Activated CD8-positive, alpha-beta memory T cell treated with anti-CD3 and anti-CD28 coated beads for 1 hour (primary cell): ENCODE measurements at places on chromosomes 3 and 15.

DNA sequence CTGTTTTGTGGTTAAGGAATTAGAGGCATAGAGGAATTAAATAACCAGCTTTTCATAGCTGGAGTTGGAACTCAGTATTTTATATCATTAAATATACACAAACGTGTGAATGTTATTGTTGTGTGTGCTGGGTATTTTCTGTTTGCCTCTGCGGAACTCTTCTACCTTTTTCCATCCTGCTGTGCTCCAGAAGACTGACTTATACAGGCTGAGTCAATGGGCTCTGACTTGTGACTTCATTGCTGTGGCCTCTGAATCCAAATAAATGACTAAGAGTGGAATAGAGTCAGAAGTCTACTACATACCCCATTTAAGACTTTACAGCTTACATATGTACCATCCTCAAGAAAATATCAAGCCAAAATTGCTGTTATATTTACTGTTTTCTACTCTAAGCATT lies 17.6 kb downstream of the ARIH1 start:
- DNase-seq = no peak

- no peak for DNase-seq
Measured at GRCh38 chr3:130539005-130539404, 22.0 kb downstream of the COL6A6 start.

DNA sequence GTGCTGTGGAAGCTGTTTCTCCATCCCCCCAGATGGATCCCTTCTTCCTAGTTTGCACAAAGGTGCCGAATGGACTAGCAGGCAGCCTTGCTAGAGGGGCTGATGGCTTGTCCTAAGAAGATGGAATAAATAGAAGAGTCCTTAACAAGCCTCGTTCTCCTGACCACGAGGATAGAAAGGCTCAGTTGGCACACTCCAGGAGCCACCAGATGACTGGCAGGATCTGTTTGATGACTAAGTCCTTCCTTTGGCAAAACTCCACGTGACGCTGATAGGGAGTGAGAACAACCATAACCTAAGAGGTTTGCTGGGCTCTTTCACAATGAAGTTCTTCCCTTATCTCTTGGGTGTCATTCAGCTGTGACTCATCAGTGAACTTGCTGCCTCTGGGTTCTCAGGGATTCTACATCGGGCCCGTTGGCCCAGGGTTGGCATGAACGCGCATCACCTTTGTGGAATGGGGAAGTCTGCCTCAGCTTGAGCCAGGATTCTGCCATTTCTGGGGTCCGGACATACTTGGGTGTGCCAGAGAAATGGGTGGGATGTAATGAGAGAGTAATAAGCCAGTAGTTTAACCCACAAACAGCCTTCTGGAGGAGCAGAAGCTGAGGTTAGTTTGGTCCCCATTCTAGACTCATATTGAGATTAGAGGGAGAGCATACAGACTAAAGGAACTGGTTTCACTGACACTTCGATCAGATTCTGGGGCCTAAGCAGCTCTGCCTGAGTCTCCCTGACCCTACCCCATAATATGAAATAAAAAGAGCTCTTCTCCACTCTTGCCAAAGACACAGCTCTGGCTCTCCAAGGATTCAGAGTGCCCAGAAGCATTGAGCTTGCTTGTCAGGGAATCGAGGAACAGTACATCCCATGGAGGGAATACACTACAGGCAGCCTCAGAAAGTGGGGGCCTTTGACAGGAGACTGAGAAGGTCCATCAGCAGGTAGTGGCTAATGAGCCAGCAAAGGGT lies 2.0 kb upstream of the MELTF start:
- DNase-seq = no peak

- no peak for DNase-seq
Measured at GRCh38 chr3:193909387-193909786, 226.6 kb upstream of the HES1 start.

GRCh38 chr3:136300444-136300843 lies 50.3 kb downstream of the PCCB start:
- DNase-seq = no peak

- no peak for DNase-seq
Measured at GRCh38 chr15:93803421-93804152, 427.8 kb upstream of the MCTP2 start.

GRCh38 chr3:155101398-155101797 lies 21.3 kb downstream of the MME start:
- DNase-seq = no peak

GRCh38 chr3:137062250-137062649 lies 104.5 kb downstream of the IL20RB start:
- no peak for DNase-seq

GRCh38 chr3:143726727-143727126 lies 121.5 kb downstream of the SLC9A9 start:
- no peak for DNase-seq

DNA sequence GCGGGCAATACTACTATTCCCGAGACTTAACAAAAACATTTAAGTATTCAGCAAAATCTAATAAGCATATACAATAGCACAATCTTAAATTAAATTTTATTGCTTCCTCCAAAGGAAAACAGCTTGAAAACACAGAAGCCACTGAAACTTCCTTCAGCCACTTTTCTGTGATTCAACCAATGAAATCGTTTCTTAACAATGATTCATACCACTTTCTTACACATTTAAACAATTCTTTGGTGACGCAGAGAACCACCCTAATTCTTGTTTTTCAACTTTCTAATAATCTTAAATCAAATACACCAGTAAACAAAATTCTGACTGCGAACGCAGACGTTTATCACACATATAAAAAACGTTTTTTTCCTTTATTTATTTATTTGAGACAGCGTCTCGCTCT lies 4.1 kb downstream of the TJP1 start:
- no peak for DNase-seq

DNA sequence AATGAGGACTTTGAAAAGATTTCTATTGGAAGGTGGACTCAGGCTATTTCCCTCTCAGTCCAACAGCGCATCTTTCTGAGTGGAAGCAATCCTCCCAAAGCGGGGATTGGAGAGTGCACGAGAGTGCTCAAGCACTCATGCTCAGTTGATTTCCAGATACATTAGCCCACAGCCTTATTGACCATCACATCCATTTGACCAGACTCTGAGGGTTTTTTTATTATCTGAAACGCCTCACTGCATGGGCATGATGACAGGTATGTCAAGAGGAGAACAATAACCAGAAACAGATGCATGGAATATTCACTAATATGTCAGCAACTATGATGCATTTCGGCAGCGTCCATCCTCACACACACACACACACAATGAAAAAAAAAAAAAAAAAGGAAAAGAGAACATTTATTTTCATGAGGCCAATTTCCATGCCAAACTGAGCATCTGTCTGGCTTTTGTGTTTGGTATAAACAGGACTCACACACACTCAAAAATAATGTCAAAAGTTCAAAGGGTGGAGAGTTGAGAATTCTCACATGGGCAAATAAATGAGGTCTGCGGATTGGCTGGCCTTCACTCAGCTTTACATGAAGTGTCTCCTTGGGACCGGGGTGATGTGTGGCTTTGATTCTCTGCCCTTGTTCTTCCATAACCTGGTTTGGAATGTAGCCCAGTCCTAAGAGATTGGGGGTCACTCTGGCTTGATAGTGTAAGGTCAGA lies 371.6 kb downstream of the MCTP2 start:
- DNase-seq = no peak

- no peak for DNase-seq
Measured at GRCh38 chr15:88711806-88712205, 73.0 kb downstream of the ISG20 start.
